ENCODE measurements at places on chromosomes 1 and 21.

DNA sequence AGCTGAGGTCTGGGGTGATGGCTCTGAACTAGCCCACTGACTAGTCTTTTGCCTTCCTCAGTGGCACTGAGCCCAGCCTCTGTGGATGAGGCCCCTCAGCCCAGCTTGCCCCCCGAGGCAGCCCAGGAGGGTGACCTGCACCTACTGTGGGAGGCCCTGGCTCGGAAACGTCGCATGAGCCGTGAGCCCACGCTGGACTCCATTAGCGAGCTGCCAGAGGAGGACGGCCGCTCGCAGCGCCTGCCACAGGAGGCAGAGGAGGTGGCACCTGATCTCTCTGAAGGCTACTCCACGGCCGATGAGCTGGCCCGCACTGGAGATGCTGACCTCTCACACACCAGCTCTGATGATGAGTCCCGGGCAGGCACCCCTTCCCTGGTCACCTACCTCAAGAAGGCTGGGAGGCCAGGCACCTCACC lies 87.8 kb downstream of the TRIM11 start:
- no peak for DNase-seq

DNA sequence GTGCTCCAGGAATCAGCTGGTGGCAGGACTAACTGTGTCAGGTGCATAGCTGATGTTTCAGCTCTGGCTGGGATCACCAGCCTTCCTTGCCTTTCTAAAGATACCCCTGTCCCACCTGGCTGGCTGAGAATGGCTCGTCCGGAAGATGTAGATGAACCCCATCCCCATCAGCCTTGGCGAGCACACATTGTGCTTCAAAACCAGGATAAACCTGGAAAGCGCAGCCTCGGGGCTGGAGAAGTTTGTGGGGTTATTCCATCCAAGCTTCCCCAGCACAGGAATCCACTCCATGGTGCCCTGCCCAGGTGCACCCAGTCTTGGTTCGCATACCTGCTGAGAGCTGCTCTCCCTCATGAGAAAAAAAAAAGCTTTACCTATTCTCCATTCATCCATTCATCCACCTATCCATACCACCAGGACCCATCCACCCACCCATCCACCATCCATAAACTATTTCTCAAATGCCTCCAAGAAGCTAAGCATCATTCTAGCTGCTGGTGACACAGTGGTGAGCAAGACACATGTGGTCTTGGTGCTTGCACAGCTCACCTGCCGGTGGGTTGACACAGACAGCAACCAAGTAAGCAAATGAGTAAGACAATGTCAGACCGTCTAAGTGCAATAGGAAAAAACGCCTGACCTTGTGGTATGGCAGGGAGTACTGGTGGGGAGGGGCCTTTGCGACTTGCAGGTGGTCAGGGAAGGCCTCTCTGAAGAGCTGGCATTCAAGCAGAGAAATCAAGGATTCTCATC lies 94.0 kb downstream of the DMRTB1 start:
- DNase-seq = no peak

DNA sequence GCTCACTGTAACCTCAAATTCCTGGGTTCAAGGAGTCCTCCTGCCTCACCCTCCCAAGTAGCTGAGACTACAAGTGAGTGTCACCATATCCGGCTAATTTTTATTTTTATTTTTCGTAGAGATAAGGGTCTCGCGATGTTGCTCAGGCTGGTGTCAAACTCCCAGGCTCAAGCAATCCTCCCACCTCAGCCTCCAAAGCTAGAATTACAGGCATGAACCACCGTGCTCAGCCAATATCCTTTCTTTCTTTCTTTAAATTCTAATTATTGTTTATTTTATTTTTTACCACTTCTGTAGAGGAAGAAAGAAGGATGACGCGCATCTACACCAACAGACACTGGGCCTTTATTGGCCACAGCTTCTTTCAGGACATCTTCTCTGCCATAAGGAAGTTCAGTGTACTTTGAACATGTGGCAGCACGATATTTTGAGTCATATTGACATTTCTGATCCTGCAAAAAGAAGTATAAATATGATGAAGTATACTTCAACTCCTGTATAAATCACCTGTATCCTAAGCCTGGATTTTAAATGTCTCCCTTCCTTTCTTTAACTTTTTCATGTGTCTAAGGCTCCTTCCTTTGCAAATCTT lies 15.8 kb downstream of the CTSS start:
- no peak for DNase-seq

DNA sequence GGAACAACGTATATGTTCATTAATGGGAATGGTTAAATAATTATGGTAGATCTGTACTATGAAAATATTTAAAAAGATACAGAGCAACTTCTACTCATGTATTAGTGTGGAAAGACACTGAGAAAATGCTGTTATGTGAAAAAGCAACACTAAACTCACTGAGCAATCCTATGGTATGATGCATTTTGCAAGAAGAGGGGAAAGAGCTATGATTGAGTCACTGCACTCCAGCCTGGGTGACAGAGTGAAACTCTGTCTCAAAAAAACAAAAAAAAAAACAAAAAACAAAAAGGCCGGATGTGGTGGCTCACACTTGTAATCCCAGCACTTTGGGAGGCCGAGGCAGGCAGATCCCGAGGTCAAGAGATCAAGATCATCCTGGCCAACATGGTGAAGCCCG lies 44.4 kb downstream of the ATP5PO start:
- peak; percentile 25 for DNase-seq

- DNase-seq = no peak
These were observed 10.5 kb downstream of the AXDND1 start for GRCh38 chr1:179376223-179376622.

- DNase-seq = no peak
These were observed 68.6 kb downstream of the TGFBR3 start for GRCh38 chr1:91817211-91817905.

DNA sequence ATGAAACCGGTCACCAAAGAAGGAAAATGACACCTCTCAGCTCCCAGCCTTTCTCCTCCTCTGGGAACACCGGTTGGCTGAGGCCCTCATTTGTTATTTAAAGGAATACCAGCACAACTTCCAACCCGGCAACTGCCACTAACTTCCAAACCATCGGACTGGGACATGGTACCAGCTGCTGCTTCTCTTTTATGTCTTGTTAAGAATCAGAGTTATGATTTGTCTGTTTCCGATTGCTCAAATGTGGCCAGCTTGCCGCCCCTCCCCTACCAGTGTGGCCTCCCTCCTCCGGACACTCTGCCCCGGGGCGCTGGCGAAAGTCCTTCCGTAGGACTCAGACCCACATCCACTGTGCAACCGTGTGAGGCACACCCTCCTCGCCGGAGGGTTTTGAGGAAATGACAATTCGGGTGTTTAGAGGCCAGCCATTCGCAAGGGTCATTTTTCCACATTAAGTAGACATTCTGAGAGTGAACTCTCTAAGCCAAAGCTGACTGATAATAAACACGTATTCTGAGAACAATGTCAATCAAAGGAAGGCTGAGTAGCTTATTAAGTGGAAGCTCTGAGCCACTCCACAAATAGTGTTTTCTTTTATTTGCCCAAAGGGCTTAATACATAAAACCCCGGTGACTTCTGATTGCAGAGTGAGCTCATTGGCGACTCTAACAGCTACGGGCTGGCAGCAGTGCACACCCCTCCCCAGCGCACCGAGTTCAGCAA lies 5.5 kb downstream of the RIPK4 start:
- peak; percentile 18 for DNase-seq

DNA sequence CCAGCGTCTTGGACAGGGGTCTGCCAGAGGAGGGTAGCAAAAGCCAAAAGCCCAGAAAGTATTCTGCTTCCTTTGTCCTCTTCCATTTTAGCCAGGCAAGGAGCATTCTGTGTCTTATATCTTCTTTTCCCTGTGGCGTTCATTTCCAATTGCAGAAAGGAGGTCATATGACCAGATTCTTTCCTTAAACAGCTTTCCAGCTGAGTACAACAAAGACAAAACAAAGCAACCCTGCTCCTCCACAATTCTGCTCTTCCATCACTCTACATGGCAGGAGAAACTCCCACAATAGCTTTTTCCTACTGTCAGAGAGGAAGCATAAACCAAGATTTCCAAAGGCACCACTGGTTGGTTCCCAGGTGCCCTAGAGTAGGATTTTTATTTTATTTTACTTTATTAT lies 19.7 kb downstream of the ENSA start:
- DNase-seq = no peak

- no peak for DNase-seq
These were observed 37.5 kb upstream of the RD3 start for GRCh38 chr1:211529453-211529852.

DNA sequence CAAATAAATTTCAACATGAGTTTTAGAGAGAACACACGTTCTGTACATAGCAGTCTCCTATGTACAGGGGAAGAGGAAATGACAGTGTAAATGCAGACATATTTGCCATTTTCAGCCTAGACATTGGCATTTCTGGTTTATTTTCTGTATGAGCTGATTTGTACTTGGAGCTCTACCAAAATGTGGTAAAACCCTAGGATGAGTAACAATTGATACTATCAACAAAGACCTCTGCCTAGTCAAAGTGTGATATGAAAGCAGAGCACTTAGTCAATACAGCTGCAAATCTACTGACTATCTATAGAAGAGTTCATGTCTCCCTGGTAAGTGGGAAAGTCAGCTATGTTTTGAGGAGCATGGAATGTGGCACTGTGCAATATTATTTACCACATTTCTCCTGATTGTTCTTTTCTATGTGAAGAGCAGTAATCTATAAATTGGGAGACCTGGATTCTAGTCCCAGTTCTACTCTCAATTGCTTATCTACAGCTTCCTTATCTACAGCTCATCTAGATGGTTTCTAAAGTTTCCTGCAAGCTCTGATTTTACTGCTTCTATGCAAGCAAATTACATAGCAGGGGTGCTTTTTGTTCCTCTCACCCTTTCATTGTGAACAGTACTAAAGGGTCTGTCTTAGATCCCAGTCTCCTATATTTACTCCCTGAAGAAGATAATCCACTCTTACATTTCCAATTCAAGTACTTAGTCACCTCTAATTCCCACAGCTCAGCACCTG lies 334.2 kb downstream of the NTNG1 start:
- DNase-seq = peak; percentile 73

DNA sequence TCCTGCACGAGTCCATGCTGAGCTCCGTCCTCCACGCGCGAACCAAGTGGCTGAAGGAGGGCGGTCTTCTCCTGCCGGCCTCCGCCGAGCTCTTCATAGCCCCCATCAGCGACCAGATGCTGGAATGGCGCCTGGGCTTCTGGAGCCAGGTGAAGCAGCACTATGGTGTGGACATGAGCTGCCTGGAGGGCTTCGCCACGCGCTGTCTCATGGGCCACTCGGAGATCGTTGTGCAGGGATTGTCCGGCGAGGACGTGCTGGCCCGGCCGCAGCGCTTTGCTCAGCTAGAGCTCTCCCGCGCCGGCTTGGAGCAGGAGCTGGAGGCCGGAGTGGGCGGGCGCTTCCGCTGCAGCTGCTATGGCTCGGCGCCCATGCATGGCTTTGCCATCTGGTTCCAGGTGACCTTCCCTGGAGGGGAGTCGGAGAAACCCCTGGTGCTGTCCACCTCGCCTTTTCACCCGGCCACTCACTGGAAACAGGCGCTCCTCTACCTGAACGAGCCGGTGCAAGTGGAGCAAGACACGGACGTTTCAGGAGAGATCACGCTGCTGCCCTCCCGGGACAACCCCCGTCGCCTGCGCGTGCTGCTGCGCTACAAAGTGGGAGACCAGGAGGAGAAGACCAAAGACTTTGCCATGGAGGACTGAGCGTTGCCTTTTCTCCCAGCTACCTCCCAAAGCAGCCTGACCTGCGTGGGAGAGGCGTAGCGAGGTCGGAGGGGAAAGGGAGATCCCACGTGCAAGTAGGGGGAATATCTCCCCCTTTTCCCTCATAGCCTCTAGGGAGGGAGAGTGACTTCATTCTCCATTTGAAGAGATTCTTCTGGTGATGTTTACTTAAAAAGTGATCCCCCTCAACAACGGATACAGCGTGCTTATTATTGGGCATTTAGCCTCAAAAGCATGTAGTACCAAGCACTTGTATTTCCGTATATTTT lies 991 bp downstream of the PRMT6 start:
- peak; percentile 50 for DNase-seq
